ENCODE measurements at places on chromosomes 4 and X.
A peak's percentile ranks its signal among the peaks of the same experiment; 100 is the strongest.

GRCh38 chr4:67996127-67996526 is 32.8 kb upstream of the TMPRSS11A start:
- no peak for DNase-seq

DNA sequence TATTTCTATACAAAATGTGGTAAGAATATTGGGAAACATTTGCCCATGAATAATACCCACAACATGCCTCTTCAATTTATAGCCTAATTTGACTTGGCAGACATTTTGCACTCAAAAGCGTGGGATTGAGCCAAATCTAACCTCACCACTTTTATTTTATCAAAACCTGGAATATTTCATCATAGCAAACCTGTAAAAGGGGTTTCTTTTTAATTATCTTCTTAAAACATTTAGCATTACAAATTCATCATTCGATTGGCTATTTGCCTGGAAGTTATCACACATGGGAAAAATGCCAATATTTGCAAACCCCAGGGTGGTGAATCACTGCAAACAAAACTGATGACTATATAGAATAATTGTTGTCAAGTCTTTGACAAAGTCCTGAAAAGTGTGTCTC is 56.2 kb downstream of the VCX3B start:
- DNase-seq: no peak

DNA sequence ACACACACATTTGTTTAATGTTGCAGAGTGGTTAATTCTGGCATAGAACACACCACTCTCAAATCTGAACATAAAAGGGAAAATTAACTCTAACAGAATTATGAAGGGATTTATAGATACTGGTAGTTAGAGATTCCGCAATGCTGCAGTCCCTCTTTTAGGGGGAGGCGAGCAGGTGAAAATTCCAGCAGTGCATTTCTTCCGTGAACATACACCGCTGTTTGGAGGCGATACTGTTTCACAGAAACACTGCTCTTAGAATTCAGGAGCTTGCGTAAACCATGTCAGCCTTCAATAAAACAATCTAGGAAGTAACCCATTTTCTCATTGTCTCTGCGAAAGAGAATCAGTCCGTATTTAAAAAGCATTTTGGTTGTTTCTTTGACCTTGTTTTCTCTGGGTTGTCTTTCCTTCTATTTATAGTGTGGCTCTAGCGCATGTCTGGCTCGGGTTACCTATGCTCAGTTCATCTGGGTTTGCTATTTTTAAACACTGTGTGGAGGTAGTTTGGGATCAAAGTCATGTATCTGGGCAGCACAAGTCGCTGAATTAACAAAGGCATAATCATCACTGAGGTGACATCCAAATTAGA is 90.4 kb downstream of the GPAT3 start:
- no peak for DNase-seq

DNA sequence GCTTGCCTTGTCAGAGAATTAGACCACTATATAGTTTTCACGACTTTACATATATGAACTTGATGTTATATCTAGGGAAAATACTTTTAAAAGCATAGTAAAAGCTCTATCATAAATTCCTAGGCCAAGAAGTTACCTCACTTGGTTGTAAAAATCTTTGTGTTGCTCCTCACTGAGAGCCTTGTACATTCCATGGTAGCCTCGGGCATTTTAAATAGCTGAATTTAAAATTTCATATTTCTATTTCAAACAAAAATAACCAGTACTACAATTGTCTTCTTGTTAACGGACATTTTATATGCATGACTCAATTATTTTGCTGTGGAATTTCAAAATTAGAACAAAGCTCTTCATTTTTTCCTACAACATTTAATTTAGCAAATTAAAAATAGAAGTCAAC is 107.6 kb downstream of the MID1 start:
- no peak for DNase-seq

GRCh38 chr4:36312511-36312910 is 31.1 kb downstream of the DTHD1 start:
- no peak for DNase-seq

DNA sequence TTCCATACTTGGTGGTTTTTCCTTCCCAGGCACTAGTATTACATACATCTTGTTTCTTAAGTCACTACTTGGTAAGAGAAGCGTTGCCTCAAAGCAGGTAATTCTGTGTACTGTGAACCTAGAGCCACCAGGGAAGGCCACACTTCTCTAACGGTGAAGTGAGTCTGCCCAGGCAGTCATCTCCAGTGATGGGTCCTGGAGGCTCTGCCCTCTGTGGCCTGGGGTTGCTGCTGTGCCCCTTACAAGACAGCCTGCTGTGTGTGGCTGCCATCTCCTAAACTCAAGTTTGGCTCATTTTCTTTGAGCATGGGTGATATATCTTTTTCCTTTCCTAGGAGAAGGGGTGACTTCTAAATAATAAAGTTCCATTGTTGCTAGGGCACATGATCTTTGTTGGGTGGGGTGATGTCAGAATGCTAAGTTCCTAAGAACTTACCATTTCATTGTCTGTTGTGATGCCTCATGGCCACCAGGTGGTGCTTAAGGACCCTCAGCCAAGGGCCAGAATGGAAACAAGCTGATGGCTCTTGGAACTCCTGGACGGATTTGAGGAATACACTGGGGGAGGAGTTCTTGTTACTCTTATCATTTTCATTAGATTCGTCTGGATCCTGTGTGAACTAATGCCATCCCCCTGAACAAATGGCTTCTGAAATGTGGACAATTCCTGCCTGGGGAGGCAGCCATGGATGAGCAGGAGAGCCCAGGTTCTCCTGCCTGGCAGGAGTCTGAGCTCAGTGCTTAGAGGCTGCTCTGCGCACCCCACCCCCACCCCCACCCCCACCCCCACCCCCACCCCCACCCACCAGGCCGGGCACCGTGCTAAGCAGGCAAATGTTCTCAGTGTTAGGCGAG is 41.1 kb upstream of the WDR1 start:
- DNase-seq: peak; percentile 7

DNA sequence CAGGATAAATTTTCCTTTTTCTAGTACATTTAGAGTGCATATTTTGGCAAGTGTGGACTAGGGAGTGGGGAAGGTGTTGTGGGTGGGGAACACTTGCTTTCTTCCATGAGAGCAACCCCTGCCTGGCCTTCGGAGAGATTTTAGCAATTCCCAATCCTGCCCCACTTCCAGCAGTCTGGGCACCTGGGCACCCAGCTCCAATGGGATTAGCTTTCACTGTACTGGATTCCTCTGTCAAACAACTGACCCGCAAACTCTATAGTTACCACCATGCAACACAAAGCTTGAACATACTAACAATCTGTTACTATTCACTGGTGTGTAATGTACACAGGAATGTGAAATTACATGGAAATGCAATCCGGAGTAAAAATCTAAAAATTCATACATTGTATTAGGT is 50.3 kb downstream of the SH3RF1 start:
- DNase-seq: no peak

- no peak for DNase-seq
Observed at GRCh38 chr4:30116401-30116800, 603.8 kb upstream of the PCDH7 start.

GRCh38 chr4:112646632-112647537 is 9.9 kb downstream of the LARP7 start:
- DNase-seq: no peak

GRCh38 chr4:153771046-153771445 is 11.2 kb upstream of the RNF175 start:
- DNase-seq: no peak

GRCh38 chrX:153773741-153774575 is 6.9 kb upstream of the SRPK3 start:
- no peak for DNase-seq

DNA sequence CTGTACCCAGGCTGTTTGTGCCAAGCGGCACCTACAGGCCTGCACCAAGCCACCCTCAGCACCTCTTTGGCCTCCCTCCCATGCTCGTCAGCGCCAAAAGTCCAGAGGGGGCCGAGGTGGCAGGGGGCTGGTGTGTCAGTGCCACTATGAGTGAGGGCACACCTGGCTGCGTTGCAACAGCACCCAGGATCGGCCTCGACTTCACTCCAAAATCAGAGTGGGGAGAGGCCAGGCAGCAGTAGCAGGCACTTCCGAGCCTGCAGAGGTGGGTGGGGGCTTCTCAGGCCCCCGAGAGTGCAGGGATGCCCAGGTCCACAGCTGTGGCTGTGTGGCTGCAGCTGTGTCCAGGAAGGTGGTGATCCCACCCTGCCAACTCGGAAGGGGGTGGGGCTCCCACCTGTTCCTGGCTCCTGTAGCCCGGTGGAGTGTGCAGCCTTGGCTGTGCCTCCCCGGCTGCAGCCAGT is 58.5 kb downstream of the PPA2 start:
- DNase-seq: no peak

DNA sequence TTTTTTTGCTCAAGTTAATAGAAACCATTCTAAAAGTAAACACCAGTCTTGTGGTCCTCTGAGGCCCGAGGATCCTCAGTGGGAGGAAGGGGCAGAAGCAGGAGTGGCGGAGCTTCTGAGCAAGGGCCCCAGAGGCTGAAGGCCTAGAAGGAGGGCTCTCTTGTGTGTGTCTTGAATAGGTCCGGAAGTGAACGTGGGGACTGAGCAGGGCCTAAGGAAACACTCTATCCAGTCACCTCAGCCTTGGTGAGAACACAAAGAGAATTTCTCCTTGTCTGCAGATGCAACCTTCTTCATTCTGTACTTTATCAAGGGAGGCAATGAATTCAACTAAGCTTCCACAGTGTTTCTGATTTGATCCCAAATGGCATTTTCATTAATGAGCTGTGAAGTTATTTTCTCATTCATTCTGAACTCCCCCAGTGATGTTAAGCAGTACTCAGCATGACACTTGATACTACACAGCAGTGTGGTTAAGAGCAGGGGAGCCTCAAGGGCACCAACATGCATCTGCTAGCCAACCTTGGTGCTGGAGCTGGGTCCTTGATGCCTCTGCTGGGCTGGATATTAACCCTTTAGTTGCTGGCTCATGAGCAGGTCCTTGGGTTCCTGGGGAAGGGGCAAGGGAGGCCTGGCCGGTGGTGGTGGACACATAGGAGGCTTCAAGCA is 64.7 kb downstream of the RBM47 start:
- no peak for DNase-seq

- no peak for DNase-seq
Observed at GRCh38 chrX:8424912-8425311, 39.7 kb upstream of the VCX3B start.

DNA sequence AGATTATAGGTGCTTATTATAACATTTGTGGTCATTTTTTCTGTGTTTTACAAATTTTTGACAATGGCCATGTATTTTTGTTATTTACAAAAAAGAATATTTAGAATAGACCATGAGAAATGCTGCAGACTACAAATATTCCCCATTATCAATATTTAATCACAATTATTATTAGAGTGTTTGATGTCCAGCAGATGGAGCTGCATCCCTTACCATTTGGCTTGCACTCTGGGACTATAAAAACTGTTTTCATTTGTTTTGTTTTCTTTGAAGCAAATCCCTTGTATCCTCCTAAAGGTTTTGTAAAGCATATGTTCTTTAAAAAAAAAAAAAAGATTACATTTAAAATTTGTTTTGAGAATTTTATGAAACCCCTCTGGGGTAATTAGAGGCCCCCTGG is 85.6 kb upstream of the CXorf66 start:
- no peak for DNase-seq

DNA sequence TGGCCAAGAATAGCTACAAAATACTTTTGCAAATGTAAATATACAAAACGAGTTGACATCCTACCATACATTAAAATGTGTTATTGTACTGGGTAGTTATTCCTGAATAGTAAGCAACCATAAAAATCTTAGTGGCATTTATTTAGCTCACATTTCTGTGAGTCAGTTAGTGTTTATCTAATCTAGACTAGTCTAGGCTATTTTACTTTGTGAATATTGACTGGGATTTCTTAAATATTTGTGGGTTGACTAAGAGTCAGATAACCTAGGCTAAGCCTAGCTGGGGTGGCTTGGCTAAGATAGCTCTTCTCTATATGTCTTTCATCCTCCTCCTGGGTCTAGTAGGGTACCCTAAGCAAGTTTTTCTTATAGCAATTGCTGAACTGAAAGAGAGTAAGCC is 543.8 kb upstream of the DIAPH2 start:
- DNase-seq: no peak

- no peak for DNase-seq
Observed at GRCh38 chr4:81454948-81455347, 16.8 kb downstream of the RASGEF1B start.

- no peak for DNase-seq
Observed at GRCh38 chr4:3869661-3870566, 103.7 kb downstream of the ADRA2C start.

- DNase-seq: no peak
Observed at GRCh38 chr4:8322794-8323704, 53.5 kb downstream of the HTRA3 start.

- no peak for DNase-seq
Observed at GRCh38 chrX:12702509-12703091, 88.6 kb upstream of the PRPS2 start.

GRCh38 chr4:6849691-6850090 is 59.9 kb upstream of the TBC1D14 start:
- no peak for DNase-seq

- no peak for DNase-seq
Observed at GRCh38 chr4:67288964-67289363, 256.3 kb downstream of the CENPC start.

GRCh38 chr4:30714408-30715031 is 5.6 kb upstream of the PCDH7 start:
- peak; percentile 26 for DNase-seq

GRCh38 chr4:41028392-41029076 is 185.8 kb downstream of the APBB2 start:
- DNase-seq: no peak

- DNase-seq: no peak
Observed at GRCh38 chrX:40093586-40093985, 4.2 kb downstream of the BCOR start.

DNA sequence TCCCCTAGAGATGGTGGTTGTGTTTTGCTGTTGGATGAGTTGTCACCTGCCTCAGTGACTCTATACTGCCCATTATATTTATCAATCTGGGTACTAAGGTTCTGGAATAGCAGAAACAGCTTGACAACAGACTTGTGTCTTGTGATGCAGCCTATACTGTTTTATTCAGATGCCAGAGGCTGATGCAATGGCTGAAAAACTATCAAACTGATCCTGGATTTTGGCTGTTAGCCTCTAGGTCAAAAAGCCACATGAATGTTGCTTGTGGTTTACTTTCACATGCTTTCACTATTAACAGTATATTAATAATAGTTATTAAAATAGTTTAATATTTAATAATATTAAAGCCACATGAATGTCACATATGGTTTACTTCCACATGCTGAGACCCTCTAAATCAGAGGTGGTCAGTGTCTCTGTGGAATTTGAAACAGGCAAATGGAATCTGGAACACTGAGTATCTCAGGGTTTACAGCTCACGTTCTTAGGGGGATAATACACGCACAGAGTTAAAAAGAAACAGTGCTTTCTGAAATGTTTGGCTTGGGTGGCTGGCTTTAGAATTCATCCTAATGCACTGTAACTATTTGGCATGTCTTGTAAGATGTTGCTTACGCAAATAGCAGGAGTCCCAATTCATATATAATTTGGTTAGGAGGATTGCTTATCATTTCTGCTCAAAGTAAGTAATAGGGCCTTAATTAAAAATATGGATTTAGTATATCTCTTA is 82.5 kb upstream of the LCORL start:
- no peak for DNase-seq

GRCh38 chrX:378443-378842 is 8.3 kb downstream of the PPP2R3B start:
- no peak for DNase-seq

All from T1000 (cell line).